Activated CD4-positive, alpha-beta T cell treated with anti-CD3 and anti-CD28 coated beads, Interleukin-2, amount 50 U/mL, for 24 hours (primary cell): ENCODE measurements at places on chromosomes 4 and X.

DNA sequence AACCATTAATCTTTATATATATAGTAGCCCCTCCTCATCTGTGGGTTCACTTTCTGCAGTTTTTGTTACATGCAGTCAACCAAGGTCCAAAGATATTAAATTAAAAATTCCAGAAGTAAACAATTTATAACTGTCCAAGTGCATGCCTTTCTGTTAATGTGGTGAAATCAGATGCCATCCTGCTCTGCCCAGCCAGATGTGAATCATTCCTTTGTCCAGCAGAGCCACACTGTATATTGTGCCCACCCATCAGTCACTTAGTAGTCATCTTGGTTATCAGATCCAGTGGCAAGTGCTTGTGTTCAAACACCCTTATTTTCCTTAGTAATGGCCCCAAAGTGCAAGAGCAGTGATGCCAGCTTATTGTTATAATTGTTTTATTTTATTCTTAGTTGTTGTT, 17.2 kb upstream of the PRDM5 start:
- DNase-seq, result no peak

- DNase-seq, result no peak
These were observed 57.6 kb downstream of the RBM46 start for GRCh38 chr4:154838694-154839093.

DNA sequence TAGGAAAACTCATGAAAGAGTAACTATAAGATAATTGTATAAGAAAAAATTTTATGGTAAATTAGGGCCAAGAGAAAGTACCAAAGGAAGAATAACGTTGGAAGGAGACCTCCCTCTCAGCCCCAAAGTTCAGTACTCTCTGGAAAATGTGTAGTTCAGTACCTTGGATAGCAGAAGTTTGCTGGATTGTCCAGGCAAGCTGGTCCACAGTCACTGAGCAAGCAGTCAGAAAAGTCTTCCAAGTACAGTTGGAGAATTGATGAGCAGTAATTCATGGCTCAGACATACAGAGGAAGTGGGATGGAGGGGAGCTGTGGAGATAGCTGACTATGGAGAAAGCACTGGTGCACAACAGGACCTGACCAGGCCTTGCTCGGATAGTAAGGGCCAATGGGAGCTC, 598.2 kb upstream of the NDST4 start:
- no peak for DNase-seq

DNA sequence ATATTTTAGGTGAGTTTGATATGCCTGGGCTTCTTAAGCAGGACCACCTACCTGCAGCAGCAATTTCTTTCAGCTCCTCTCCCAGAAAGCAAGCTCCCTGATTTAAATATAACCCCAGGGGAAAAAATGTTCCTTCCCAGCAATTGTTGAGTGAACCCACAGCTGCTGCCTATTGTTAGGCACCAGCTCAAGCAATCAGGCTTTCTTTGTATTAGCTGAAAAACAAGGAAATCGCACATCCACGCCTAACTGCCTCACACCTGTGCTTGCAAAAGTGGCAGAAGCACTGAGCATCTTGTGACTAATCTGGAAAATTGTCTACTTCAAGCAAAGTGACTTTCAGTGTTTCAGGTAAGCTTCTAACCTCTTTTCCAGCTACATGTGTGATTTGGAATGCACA, 432.2 kb downstream of the SMARCA1 start:
- no peak for DNase-seq

DNA sequence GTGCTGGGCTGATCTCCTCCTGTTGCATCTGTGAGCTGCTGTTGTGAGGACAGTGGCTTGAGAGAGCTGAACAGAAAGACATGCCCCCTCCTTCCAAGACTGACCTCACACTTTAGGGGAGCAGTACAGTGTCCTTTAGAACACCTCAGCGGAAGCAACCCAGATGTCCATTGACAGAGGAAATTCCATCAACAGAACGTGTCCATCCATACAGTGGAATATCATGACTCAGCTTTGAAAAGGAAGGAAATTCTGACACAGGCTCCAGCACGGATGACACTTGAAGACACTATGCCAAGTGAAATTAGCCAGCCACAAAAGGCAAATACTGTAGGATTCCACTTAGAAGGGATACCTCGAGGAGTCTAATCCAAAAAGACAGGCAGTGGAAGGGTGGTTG, 103.5 kb downstream of the GPR143 start:
- DNase-seq, result no peak

- DNase-seq, result no peak
These were observed 561.1 kb upstream of the NDST4 start for GRCh38 chr4:115674485-115674884.

GRCh38 chr4:25158817-25159216, 1.4 kb downstream of the SEPSECS start:
- no peak for DNase-seq
